Muscle of back (tissue), 13 donors: ENCODE measurements at places on chromosomes 7 and 10. TPM values are rescaled to one million over a fixed set of nuclear protein-coding genes. Genes with fewer than 3 reads are reported as not detected.

GRCh38 chr7:128389618-128390329 lies 20.0 kb downstream of the IMPDH1 start:
- no peak for DNase-seq

DNA sequence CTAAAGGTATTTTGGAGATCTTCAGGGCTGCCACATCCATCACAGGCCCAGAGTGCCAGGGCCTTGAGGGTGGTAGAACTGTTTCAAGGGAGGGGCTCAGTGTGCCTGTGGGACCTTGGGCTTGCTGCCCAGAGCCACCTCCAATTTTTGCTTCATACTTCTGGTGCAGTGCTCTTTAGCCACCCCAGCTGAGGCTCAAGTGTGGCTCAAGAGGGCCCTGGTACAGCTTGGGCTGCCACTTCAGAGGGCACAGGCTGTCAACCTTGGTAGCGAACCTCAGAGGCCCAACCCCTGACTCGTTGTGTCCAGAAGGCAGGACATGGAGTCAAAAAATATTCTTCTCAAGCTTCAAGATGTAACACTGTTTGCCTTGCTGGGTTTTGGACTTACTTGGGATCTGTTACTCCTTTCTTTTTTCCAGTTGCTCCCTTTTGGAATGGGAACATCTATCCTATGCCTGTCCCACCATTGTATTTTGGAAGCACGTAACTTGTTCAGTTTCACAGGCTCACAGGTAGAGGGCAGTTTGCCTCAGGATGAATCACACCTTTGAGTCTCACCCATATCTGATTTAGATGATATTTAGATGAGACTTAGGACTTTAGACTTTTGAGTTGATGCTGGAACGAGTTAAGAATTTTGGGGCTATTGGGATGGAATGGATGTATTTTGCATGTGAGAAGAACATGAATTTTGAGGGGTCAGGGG lies 224.8 kb downstream of the RPS24 start:
- DNase-seq: no peak

DNA sequence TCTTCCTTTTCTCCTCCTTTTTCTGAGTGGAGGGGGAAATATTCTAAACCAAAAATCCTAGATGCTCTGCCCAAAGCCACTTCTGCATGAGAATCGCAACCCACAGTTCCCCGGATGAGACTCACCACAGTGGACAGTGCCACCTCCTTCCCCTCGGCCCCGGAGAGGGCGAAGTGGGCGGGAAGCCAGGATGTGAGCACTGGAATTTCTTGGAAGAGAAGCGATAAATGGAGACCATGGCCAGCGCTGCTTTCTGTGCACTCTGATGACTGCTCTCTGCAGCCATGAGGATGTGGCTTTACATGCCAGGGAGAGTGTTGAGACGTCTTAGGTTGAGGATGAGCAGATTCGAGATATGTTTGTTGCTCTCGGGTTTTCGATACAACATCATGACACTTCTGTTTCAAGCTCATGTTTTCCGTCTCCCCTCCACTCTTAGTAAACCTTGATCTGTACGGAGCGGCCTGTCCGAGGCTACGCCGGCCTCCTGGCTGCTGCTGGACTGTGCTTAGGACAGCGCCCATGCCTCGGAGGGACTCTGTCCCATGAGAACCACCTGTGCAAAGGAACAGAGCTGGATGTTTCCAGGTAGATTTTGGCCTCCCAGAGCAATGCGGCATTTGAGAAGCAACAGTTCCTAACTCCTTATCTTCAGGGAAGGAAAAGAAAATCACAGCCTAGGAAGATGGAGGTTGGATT lies 414.6 kb upstream of the FOXK1 start:
- no peak for DNase-seq

Gene MINDY4
- 5.3 TPM for polyA plus RNA-seq

Gene RBP3
- polyA plus RNA-seq: not detected

Gene METTL27
- polyA plus RNA-seq: 1.8 TPM
